ENCODE measurements at places on chromosomes 4 and X.

DNA sequence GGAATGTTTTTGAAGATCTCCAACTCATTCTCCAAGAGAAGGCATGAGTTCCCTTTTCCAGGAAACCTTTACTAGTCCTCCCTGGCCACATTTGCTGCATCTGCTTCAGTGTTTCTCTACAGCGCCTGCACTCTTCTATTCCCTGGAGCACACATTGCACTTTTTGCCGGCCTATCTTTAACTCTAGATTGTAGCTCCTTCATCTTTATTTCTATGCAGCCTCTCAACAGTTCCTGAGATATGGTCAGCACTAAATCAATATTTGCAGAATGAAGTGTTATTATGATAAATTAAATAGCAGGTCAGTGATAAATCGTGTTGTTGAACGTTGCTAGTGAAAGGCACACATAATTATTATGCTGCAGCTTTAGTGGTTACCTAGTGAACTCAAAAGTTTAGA lies 88.3 kb downstream of the VCX3A start:
- no peak for DNase-seq

DNA sequence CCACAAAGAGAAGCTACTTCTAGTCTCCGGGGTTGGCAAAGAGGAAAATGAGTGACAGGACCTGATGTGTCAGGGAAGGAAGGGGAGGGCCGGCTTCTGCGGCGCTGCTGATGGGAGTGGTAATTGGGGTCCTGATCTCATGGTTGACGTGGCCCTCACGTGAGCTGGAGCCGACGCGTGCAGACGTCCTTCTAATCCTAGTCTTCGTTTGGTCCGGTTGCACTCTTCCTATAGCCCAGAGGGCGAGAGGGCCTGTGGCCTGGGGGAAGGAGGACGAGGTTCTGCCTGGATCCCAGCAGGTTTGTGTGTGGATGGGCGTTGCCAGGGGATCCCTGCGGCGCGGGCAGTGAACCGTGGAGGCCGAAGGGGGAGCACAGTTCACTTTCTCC lies at the start of gene ARMCX1:
ARMCX1 (plus strand) TSS at position 186 of the 389 bp plus-strand sequence. CDS start 2,384 bp downstream, outside the sequence.
- peak; percentile 72 for DNase-seq

DNA sequence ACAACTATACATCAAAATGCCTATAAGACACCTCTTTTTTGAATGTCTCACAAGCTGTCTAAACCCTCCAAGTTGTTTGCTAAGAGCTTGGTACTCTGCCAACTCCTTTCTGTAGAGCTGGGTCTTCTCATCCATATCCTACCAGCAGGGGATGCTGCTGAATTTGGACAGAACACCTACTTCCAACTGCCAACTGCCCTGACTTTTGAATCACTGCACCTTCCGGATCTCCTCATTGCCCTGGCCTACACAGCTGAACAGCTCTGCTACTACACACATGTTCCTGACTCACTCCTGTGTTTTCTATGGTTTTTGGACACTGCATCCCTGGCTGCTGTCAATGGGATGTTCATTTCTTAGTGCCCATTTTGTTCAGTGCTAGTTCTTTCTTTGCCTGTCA lies 18.7 kb downstream of the FAM184B start:
- DNase-seq = no peak

- no peak for DNase-seq
These were observed 60.5 kb downstream of the FGFBP1 start for GRCh38 chr4:15878011-15878410.

GRCh38 chrX:105282077-105282476 lies 61.6 kb upstream of the TEX13A start:
- DNase-seq = no peak

- DNase-seq = no peak
These were observed 38.1 kb downstream of the PNPLA4 start for GRCh38 chrX:7889135-7889534.

GRCh38 chr4:153465140-153465539 lies 1.0 kb upstream of the TMEM131L start:
- no peak for DNase-seq

DNA sequence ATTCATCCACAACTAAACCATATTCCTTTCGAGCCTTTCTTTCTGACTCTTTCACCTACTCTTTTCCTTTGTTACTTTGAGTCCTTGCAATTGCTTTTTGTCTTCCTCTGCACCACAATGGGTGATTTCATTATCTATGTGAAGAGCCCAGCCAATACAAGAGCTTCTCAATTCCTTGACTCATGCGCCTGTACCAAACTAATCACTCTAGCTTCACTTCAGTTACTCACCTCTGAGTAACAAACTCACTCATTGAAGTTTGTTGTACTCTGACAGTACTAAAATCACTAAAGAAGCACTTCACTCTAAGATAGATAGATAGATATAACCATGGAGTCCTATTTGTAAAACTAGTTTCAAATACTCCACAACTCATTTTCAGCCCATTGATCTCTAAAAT lies 191.7 kb upstream of the EPHA5 start:
- DNase-seq = no peak

GRCh38 chr4:33187035-33187434 lies 2466.9 kb downstream of the PCDH7 start:
- no peak for DNase-seq

DNA sequence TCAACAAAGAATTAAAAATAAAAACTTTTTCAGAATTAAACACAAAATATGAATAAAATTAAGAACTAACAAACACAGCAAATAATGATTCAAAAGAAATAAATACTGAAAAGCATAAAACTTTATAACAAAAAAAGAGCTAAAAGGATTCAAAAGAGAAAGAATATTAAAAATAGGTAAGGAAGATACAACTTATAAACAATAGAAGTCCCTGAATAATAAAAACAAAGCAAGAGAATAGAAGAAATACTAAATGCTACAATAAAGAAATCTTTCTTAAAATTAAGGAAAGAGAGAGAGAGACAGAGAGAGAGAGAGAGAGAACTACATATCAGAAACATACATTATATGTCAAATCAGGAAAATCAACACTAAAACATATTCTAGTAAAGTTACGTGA lies 619.9 kb upstream of the SLIT2 start:
- no peak for DNase-seq

DNA sequence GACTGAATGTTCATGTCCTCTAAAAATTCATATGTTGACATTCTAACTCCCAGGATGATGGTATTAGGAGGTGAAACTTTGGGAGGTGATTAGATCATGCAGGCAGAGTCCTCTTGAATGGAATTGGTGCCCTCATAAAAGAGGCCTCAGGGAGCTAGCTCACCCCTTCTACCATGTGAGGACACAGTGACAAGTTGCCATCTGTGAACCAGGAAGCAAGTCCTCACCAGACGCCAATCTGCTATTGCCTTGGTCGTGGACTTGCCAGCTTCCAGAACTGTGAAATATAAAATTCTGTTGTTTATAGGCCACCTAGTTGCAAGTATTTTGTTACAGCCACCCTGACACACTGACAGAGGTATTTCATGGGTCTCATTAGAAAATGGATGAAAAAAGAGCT lies 28.5 kb upstream of the LONRF3 start:
- DNase-seq = no peak

- DNase-seq = no peak
These were observed 14.5 kb upstream of the NALF2 start for GRCh38 chrX:69489625-69490024.

GRCh38 chr4:142380052-142380602 lies 466.0 kb downstream of the INPP4B start:
- DNase-seq = no peak

DNA sequence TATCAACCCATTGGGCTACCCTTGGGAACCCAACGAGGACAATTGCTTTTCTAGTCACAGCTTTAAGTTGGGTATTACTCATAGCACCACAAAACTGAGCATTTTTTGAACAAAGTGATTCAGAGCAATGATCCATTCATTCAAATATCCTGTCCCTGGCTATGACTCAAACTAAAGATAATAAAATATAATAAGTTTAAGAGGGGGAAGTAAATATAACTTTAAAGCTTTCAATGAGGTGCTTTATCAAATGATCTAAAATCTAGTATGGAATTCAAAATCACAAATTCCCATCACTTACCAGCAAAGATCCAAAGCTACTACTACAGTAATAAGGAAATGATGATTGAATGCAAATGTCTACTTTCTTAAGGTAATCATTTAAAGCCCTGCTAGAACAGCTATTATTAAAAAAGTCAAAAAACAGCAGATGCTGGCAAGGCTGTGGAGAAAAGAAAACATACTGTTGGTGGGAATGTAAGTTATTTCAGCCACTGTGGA lies 39.8 kb upstream of the S100G start:
- no peak for DNase-seq

- peak; percentile 32 for DNase-seq
These were observed 64.0 kb downstream of the AASDH start for GRCh38 chr4:56323327-56323726.

- DNase-seq = no peak
These were observed 20.0 kb downstream of the NDP start for GRCh38 chrX:43953218-43953617.

DNA sequence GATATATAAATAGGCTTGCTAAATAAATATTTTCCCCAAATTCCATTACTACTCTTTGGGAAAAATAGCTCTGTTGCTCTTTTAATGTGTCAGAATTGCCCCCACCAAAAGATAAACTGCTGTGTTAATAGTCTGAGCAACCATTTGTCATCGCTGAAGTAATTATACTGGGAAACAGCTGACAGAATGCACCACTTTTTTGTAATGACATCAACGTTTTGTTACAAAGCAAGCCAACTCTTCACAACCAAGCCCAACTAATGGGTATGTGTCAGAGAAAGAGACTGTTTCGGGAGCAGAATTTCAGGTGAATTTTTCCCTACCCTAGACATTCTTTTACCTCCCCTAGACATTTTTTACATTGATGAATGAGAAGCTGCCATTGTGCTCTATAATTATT lies 405.0 kb upstream of the MAGEB18 start:
- no peak for DNase-seq

GRCh38 chr4:86386201-86386600 lies 26.3 kb upstream of the MAPK10 start:
- no peak for DNase-seq

DNA sequence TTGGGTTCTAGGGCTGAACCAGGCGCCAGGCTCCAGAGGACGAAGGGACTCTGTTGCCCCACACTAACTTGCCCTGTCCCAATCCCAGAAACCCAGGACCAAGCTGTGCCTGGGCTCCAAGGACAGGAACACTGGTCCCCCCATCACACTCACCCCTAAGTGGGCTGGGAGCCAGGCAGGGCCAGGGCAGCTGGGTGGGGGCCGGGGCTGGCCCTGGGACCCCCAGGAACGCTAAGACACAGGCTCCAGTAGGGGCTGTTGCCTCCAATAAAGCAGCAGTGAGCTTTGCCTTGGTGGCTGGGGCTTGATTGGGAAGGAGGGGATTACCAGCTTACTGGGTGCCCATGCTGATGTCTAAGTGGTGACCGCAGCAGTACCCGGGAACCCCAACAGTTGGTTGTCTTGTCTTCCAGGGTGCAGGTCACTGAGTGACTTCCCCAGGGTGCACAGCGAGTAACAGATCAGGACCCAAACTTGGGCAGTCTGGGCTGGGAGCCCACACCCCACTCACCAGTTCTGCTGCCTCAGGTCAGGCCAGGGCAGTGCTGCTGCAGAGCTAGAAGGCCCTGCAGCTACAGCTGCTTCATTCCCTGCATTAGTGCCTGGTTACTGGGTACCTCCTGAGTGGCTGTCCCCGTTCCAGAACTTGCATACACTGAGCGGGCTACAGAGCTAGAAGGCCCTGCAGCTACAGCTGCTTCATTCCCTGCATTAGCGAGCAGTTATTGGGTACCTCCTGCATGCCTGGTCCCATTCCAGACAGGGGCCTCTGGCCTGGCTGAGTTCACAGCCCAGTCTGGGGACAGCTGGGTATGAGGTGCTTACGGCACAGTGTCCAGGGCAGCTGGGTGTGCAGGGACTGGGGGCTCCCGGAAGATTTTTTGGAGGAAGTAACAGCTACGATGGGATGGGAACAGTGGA lies 9.4 kb upstream of the ADD1 start:
- DNase-seq = no peak

DNA sequence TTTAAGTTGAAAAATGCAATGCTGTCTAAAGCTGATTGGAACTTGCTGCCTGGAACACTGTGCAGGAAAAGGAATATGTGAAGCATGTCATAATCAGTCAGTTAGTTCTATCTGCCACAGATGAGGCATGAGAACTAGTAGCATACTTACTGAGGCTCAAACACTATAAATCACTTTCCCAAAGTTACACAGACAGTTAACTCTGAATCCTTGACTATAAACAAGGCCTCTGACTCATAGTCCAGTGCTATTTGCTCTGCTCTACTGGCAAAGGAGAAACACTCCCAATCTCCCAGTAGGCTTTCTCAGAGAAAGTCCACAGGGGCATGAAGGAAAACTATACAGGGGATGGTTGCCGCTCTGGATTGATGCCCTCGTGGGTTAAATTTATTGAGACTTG lies 2078.4 kb upstream of the TENM3 start:
- DNase-seq = no peak

DNA sequence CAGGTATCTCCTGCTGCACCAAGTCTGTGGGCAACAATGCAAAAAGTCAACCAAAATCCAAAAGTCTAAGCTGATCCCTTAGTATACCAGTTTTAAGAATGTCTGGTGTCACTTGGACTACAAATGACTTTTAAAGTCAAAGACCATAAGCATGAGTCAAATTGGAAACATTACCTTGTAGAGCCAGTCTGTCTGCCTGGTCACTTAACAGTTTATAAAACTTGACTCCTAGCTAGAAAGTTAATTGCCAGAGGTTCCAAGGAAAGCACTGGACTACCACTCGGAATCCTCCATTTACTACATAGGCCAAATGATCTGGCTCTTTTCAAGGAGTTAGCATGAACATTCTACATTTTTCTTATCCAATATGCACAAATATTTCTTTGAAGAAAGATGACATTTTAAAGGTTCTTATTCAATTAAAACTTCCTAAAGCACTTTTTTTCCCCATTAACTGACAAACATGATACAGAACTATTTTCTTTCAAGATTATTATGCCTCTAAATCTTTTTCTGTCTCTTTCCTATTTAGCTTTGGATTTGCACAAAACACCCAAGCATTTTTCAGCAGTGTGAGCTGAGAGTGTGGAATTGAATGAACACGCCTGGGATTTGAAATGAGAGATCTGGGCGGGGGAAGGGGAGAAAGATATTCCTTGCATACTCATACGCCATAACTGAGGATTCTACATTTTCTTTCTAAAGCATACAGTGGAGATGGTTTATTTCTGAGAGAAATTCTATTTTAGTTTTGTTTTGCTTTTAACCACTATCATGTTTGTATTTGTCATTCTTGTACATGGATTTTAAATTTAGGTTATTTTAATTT lies 188.4 kb downstream of the SHROOM3 start:
- no peak for DNase-seq

DNA sequence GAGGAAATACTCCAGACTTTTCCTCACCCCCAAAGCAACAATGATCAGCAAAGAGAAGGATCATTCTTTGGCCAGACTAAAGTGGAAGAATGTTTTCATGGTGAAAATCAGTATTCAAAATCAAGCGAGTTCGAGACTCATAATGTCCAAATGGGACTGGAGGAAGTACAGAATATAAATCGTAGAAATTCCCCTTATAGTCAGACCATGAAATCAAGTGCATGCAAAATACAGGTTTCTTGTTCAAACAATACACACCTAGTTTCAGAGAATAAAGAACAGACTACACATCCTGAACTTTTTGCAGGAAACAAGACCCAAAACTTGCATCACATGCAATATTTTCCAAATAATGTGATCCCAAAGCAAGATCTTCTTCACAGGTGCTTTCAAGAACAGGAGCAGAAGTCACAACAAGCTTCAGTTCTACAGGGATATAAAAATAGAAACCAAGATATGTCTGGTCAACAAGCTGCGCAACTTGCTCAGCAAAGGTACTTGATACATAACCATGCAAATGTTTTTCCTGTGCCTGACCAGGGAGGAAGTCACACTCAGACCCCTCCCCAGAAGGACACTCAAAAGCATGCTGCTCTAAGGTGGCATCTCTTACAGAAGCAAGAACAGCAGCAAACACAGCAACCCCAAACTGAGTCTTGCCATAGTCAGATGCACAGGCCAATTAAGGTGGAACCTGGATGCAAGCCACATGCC lies 89.7 kb downstream of the TET2 start:
- no peak for DNase-seq
